Stimulated activated CD4-positive, alpha-beta T cell treated with anti-CD3 and anti-CD28 coated beads, Interleukin-15, amount 100 ng/mL, for 1 hour (primary cell): ENCODE measurements at places on chromosomes 12 and 14.

DNA sequence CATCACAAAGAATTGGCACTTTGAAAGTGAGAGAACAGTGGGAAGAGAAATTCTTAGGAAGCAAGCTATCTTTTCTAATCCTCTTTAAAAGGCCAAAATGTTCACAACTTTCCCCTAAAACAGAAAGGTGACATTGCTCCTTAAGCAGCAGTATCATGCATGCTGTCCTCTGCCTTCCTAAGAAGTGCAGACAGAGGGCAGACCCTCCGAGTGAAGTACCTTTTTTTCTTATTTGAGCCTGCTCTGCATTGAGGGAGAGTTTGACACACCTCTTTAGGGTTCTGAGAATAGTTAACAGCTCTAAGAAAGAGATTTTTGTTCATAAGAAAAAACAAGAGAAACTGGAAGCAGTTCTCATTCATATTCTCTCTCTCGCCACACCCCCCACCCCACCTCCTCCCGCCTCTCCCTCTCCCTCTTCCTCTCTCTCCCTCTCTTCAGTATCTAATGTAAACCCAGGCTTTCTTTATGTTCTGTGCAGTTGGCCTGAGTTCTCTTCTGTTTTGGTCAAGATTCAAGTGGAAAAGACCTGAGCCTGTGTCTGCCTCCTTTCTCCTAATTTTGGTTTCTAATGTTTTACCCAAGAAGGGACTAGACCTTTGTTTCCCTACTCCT lies 709.1 kb downstream of the DIO2 start:
- no peak for DNase-seq

DNA sequence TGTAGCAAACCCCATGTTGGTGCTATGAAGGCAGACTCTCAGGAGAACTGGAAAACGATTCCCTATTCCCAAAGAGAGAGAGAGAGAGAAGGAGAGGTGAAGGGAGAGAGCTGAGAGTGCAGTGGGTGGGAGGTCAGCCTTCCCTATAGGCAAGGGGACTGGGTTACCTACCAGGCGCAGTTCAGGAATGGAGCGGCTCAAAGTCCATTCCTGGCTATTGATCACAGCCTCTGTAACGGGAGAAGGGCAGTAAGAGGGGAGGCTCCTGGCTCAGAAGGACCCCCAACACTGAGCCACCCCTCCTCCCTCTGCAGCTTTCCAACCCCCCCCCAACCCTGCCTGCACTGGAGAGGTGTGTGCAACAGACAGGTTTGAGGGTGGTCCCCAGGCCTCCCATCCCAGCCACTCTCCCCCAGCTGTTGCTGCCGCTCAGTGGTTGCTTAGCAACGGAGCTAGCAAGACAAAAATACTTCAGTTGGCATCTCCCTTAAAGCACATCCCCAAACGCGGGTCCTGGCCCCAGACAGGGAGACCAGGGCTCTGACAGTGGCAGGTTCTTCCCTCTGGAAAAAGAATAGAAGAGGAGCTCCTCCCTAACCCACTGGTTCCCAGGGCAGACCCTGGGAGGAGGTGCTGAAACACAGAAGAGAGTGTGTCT lies 3.2 kb downstream of the AGAP2 start:
- DNase-seq: no peak

- DNase-seq: no peak
Observed at GRCh38 chr12:114245555-114245954, 160.4 kb downstream of the TBX5 start.

GRCh38 chr14:37232907-37233481 lies 35.3 kb downstream of the MIPOL1 start:
- DNase-seq: no peak

DNA sequence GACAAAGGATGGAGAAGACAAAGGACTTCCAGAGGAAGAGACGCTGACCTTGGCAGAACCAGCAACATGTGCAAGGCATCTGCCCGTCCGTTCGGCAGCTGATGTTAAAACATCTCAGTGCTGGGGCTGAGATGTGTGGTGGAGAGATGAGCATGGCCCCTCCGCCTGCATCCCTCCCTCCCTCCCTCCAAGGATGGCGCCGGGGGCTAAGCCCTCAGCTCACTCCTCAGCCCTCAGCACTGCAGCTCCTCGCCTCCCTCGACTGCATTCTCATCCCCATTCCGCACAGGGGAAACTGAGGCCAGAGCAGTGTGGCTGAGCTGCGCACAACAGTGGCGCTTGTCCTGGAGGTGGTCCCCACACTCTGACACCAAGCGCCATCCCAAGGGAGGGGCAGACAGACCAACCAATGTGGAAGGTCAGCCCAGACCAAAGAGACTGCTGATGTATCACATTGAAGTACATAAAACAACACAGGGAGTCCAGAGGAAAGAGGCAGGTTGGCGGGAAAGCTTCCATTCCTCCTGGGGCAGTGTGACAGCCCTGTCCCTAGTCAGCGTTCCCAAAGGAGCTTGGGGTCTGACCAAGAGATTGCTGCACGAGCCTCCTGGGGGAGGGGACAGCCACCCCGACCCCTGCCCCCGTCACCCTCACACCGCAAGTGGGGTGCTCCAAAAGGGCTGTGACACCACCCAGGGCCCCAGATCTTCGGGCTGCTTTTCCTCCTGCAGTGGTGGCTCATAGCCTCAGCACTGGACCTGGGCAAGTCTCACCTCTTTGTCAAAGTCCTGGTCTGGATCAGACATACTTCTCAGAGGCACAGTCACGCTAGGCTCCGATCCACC lies 15.1 kb downstream of the AMN start:
- DNase-seq: no peak

GRCh38 chr12:104219908-104220404 lies 4.4 kb downstream of the TXNRD1 start:
- DNase-seq: peak; percentile 11

DNA sequence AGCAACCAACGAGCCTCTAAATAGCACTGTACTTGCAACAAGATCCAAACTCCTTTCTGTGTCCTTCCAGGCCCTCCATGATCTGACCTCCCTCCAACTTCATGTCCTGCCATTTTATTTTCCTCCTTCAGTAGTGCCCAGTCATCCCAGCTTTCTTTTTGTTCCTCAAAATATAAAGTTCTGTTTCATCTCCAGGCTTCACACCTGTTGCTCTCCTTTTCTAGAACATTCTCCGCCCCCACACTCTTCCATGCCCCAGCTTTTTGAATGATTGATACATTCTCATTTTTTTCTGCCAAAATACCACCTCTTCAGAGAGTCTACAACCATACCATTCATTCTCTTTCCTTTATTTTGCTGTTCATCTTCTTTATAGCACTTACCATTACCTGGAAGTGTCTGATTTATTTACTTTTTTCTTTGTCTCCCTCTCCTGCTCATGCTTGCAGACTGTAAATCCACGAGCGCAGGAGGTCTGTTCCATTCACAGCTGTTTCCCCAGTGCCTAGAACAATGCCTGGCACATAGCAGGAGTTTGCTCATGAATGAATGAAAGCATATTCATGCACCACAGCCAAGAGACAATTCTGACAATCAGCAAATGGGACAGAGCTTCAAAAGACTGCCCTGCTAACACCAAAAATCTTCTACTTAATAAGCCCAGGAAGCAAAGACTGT lies 296.4 kb downstream of the RPAP3 start:
- DNase-seq: no peak

- DNase-seq: peak; percentile 43
Observed at GRCh38 chr12:14256555-14257169, 108.8 kb upstream of the ATF7IP start.

GRCh38 chr12:31600750-31601149 lies 9.8 kb upstream of the DENND5B start:
- no peak for DNase-seq

GRCh38 chr12:75959060-75959459 lies 72.5 kb downstream of the PHLDA1 start:
- no peak for DNase-seq

GRCh38 chr12:122206111-122206881 lies 2.8 kb downstream of the B3GNT4 start:
- DNase-seq: no peak

- no peak for DNase-seq
Observed at GRCh38 chr12:26717757-26718156, 115.2 kb downstream of the ITPR2 start.

GRCh38 chr12:10211101-10211939 lies 1.4 kb upstream of the GABARAPL1 start:
- DNase-seq: no peak

DNA sequence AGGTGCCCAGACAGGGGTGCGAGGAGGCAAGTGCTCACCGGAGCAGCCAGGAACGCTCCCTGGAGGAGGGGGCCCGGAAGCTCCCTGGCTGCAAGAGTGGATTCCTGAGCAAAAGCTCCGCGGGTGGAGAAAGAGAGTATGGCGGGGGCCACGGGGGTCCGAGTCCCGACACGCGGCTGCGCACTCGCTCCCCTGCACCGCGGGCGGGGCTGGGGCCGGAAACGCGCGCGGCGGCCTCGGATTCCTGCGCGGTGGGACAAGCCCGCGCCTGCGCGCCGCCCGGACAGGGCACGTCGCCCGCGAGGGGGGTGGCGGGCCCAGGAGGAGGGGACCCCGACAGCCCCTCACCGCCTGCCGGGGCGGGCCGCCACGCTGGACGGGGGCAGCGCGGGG lies 27.8 kb upstream of the GPR132 start:
- peak; percentile 59 for DNase-seq

GRCh38 chr12:83265808-83266207 lies 579.1 kb downstream of the TMTC2 start:
- no peak for DNase-seq
